ENCODE measurements at places on chromosomes 2 and 18.

DNA sequence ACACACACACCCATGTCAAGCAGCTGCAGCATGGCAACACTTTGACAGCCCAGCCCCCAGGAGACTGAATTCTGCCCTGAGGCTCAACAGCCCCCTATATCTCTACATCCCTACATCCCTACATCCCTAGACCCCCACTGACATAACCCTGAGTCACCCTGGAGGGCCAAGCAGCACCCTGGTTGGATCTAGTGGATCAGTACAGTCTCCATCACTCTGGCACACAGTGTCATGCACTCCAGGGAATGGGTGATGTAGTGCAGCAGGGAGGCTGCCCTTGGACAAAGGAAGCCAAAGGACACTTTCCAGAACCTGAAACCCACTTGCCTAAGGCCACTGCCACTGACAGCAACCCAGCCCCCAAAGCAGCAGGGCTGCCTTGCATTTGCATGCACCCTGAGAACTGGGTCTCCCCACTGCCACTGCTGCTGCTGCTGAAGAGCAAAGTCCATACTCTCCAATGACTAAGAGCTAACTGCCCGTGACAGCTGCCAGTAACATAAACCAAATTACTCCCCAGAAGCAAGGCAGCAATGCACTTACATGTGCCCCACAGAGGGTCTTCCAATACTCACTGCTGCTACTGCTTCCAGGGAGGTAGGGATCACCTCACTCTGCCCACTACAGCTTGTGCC is 681.6 kb upstream of the KLHL29 start:
- DNase-seq, result no peak

- no peak for DNase-seq
Measured at GRCh38 chr2:75320898-75321598, 121.7 kb upstream of the TACR1 start.

GRCh38 chr2:20434588-20435294 is 12.1 kb upstream of the RHOB start:
- no peak for DNase-seq

DNA sequence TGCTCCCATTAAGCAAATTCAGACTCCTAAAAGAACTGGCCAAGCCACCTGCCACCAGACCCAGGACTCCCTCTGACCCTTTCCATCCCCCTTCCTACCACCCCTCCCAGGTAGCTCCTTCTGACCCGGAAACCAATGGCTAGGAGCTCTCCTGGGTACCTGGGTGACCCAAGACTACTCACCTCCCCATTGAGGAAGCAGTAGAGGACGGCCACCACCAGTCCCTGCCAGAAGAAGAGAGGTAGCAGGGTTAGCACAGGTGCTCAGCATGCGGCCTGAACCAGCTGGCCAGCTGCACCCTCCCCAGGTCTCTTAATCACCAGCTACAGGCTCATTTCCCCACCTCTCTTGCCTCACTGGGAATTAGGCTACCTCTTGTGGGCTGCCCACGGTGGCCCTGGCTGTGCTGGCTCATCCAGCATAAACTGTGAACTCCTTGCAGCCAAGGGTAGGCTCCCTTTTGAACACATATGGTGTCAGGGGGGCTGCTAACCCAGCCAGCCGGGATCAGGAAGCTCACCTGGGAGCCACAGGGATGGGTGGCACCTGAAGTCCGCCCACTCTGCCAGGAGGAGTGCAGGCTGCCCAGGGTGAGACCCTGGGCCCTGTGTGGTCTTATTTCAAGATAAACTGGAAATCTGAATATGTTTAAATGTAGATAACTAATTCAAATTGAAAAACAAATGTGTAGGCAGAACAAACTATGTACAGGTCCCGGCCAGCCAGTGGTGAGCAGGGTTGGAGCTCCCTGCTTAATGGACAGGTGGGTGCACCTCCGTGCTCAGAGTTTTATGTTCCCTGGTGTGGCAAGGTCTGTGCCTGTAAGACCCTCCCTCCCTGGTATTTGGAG is 9.9 kb downstream of the TMEM37 start:
- DNase-seq, result no peak

- no peak for DNase-seq
Measured at GRCh38 chr18:79590191-79591031, 89.2 kb upstream of the CTDP1 start.

GRCh38 chr18:27778441-27778840 is 398.5 kb downstream of the CDH2 start:
- no peak for DNase-seq

GRCh38 chr2:42098571-42099437 is 51.0 kb downstream of the PKDCC start:
- no peak for DNase-seq

DNA sequence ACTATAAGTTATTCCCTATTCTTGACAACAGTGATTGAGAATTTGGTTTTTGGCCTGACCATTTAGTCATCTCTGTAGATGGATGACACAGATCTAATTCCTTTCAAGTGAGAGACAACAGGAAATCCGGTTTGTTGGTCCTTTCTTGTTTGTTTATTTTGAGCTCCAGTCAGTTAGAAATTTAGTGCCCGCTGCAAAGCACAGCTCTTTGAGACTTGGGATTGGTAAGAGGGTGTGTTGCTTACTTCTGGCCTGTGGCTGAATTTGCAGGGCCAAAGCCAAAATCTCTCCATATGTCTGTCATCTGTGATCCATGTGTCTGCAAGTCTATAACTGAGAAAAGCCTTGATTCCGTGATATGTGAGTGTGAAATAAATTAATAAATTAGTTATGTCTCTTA is 74.3 kb downstream of the BIN1 start:
- DNase-seq, result no peak

GRCh38 chr18:23673725-23674124 is 11.0 kb upstream of the ANKRD29 start:
- DNase-seq, result no peak

DNA sequence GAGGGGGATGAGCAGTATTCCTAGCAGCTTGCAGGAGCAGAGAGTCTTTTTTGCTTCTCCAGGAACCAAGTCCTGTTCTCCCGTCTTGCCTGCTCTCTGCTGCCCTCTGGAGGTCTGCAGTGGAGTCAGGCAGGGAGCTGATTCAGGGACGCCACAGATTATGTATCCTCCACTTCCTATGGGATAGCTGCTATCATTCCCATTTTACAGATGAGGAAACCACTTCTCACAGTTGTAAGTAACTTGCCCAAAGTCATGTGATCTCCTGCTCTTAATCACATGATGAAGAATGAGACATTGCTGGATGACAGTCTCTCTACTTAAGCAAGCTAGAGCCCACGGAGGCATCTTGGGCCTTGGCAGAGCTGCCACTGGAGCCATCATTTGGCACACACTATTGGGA is 8.3 kb downstream of the SLC4A5 start:
- DNase-seq, result peak; percentile 75

- peak; percentile 61 for DNase-seq
Measured at GRCh38 chr2:234500394-234501006, 3.6 kb upstream of the ARL4C start.

DNA sequence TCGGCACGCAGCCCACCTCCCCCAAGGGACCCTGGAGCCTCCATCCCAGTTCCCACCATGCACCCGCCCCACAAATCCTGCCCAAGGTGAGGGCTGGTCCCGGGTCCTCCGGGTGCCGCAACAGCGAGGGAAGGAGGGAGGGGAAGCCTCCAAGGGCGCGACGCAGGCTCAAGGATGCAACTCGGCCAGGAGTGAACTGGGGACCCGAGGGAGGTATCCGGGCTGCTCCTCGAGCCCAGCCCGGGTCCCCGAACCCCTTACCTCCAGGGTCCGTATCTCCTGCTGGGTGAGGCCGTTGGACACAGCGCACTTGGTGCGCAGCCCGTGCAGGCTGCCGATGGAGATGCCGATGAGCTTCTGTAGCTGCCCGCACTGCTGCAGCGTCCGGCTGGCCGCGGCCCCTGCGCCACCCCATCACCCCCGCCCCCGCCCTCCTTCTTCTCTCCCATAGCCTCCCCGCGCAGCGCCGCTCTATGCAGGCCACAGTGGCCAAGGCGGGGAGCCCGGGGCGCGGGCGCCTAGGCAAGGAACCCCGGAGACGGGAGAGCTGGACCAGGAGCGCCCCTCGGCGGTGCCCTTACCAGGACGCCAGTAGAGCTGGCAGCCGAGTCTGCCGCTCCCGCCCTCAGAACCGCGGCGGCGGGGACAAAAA is 124.1 kb downstream of the ANKRD30BL start:
- DNase-seq, result no peak

DNA sequence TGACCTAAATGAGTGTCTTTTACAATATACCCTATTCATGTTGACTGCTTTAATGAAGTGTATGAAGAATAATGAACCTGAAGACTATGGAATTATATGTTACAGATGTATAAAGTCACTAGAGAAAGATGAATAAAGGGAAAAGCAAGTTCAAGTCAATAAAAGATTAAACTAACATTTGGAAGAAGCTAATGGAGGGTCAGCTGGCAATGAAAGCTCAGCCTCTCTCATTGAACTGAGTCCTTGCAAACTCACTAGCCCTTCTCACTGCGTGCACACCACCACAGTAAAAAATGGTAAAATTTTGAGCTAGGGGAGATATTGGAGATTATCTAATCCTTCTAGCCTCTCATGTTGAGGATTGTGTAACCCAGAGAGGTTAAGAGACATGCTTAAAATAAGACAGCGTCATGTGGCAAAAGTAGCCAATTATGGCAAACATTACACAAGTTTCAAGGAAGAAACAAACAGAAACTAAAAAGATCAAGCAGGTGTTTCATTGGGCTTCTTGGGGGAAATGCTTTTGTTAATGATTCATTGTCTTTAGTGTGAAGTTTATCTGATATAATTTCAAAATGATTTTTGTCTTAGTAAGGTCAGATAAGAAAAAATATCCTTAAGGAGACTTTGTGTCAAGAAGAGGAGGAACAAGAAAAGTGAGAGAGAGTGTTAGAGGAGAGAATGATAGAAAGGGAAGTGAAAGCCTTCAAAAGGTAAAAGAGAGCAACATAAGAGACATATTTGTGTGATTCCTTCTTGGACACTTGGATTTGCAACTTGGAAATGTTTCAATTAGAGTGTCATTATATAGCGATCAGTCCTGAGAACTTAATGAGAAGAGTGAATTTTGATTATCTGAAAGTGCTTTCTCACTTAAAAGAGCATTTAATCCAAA is 893.7 kb upstream of the FAM98A start:
- no peak for DNase-seq

DNA sequence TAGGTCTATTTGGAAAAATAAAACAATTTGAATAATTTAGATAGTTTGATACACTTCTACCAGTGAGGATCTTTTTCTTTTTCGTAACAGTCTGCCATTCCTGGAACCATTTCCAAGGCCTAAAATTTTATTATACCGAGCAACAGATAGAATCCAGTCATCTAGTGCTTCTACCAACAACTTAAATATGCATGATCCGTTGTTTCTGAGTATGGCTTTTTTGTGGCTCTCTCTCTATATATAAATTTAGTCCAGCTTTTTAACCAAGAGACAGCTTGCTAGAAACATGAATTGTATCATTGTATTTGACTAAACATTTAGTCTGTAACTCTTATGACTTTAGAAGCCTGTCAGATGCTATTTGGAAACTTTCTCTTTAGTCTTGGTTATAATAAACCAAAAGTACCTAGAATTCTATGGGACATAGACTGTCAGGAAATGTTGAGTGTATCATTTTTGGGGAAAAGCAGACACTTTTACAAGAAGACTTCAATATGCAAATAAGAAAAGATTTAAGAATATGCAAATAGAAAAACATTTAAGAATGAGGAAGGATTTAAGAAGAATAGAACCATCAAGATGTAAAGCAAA is 161.4 kb downstream of the ZEB2 start:
- DNase-seq, result no peak

- DNase-seq, result no peak
Measured at GRCh38 chr2:46784278-46784677, 131.3 kb downstream of the MCFD2 start.

GRCh38 chr18:9000733-9001132 is 101.8 kb upstream of the NDUFV2 start:
- DNase-seq, result no peak

GRCh38 chr18:35132021-35132902 is 91.0 kb downstream of the MAPRE2 start:
- DNase-seq, result no peak

DNA sequence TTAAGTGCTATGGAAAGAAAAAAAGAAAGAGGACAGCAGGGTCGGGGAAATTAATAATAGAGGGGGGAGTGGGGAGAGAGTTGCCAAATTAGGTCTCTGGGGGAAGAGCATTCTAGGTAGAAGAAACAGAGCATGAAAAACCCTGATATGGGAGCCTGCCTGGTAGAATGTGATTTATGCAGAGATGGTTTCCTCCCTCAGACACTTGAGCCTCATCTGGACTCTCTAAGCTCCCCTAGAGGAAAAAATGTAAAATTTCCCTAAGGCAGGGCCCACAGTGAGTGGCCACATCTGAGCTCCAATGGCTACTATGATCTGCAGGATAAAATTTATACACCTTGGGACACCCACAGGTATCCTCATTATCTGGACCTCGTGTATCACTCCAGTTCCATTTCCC is 20.6 kb upstream of the EPAS1 start:
- DNase-seq, result no peak

DNA sequence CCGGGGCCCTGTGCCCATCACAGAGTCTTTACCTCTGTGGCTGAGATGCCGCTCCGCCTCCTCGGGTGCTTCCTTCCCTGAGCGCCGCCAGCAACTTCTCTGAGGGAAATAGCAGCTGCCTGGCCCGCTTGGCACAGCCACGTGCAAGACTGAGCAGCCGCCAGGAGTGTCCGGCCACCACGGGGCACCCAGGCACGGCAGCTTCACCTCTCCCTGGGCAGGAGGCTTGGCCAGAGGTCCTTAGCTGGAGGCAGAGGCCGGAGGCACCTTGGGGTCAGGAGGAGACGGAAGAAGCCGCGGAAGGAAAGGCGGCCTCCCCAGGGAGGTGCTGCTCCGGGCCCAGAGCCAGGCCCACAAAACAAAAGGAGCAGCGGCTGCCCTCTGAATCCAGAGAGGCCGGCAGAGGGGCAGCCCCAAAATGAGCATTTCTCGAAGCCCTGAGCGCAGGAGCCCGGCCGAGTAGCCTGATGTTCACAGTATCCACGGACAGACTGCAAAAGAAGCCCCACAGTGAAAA is 6.0 kb upstream of the LIMS2 start:
- DNase-seq, result no peak

DNA sequence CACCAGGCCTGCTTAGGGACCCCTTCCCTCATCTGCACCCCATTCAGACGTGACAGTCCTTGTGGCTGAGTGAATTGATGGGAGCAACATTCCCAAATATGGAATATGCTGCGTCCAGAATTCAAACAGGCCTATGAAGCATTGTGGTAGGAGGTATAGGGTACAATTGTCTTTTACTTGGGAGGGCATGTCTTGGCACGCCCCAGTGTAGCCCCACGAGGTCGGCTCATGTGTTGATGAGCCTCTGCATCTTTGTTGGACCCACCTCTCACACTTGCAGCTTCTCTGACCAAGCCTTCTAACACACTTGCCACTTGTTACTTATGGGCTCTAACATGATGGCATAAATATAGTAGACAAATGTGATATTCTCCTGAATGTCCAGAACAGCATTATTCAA is 1.6 kb downstream of the TIMM21 start:
- DNase-seq, result no peak

GRCh38 chr2:231059756-231060155 is 3.1 kb downstream of the PSMD1 start:
- no peak for DNase-seq

DNA sequence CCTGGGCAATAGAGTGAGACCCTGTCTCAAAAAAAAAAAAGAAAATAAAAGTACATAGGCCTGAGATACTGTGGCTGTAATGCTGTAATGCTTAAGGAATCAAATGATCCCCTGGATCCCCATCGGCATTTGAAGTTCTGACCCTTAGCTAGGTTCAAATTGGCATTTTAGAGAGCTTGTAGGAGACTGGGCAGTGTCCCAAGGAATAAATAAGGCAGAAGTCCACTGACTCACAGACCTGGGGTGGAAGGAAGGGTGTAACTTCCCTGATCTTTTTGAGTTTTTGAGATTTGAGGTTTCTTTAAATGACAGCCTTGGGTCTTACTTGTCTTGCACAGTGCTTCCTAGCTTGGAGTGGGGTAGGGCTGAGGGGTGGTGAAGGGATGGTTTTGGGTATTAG is 553.7 kb downstream of the SLC4A3 start:
- no peak for DNase-seq
